ENCODE measurements at places on chromosomes 16 and 17. TPM values are rescaled to one million over a fixed set of nuclear protein-coding genes. Genes with fewer than 3 reads are reported as not detected.
A peak's percentile ranks its signal among the peaks of the same experiment; 100 is the strongest.

DNA sequence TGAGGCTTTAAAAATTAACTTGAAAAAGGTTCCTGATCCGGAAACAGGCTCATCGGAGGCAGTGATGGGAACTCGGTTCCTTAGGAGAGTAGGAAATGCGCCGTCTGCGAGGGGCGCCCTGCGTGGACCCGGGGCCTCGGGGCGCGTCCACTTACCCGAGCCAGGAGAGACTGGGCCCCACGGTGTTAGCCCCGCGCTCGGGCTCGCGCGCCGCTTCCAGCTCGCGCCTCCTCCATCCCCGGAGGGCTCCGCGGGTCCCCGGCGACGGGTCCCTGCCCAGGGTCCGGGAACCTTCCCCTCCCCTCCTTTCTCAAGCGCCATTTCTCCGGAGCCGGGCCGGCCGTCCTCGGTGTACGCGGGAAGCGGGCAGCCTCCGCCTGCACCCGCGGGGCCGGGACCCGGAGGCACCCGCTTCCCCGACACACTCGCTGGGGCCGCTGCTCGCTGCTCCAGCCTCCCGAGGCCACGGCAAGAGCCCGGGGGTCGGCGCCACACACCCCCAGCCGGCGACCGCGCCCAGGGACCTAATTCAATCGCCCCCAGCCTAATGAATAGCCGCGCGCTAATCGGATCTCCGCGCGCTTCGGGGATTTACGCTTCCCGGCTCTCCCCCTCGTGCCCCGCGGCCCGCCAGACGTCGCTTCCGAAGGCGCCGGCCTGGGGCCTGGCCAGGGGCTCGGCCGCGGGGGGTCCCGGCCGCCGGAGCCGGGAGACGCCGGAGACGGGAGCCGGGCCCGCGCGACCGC lies 2.2 kb upstream of the BAHCC1 start:
- H3K4me3 ChIP-seq: no peak overlapping the region
- DNase-seq: no peak
- H3K36me3 ChIP-seq: no peaks in the 10 kb centered on the region
- peaks cover 15% of the 10 kb centered on the region for H3K4me1 ChIP-seq
- peaks cover 83% of the 10 kb centered on the region for H3K27me3 ChIP-seq

The DHX40 gene
- total RNA-seq: 24.0 TPM

DNA sequence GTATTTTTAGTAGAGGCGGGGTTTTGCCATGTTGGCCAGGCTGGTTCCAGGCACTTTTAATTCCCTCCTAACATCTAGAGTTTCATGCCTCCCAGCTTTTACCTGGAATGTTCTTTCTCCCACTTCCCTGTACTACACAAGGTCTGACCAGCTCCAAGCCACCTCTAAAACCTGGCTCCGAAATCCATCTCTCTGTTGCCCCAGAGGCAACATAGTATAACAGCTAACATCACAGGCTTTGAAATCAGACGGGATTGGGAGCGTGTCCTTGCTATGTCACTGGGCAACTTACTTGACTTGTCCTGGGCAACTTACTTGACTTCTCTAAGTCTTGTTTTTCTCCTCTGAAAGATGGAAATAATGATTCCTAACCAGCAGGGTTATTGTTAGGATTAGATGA lies 15.1 kb downstream of the UNC45B start:
- DNase-seq: no peak
- H3K36me3 ChIP-seq: no peaks in the 10 kb centered on the region
- H3K4me3 ChIP-seq: no peak overlapping the region
- H3K27me3 ChIP-seq: no peaks in the 10 kb centered on the region

DNA sequence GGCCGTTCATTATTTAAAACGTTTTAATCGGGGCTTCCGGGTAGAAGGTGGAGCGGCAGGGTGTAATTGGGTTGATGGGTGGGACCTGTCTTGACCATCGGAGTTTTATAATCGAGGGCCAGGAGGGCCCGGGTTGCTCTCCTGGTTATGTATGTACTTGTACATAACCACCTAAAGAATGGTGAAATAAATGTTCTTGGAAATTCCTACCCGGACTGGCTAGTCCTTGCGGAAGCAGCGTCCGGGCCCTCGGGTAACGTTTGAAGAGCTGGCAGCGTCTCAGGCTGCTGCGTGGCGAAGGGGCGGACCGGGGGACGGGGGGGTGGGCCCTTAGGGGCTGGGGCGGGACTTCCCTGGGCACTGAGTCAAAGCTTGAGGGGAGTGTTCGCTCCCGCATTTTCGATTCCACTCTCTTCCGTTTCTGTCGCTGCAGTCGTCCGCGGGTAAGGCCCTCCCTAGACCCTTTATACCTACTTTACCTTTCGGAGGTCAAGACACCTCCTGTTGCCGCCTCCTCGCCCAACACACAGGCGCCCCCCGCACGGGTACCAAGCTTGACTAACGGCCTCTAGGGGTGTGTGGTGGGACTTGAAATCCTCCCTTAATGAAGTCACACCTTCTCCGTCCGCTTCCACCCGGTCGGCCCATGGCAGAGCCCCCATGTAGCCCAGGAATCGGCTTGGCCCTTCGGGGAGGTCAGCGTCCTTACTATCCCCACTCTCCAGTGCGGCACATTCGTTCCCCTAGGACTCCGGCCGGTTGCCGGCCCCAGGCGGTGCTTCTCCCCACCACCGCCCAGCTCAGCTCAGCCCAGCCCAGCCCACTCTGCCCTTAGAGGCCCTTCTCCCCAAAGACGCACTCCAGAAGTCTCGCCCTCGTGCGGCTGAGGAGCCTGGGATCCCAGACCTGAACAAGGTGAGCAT lies at the start of gene TMEM106A:
TSS of gene TMEM106A (plus strand) at position 396 of the 923 bp plus-strand sequence. CDS start 1,167 bp downstream, outside the sequence.
- H3K4me3 ChIP-seq: peak within 1 kb of the TSS; percentile 98
- peak; percentile 77 for DNase-seq
- H3K27ac ChIP-seq: peak within 1 kb of the TSS; percentile 82
- no peaks in the 10 kb centered on the region for H3K27me3 ChIP-seq
- H3K4me1 ChIP-seq: peaks cover 28% of the 10 kb centered on the region

The KRT39 gene
- not detected for total RNA-seq

DNA sequence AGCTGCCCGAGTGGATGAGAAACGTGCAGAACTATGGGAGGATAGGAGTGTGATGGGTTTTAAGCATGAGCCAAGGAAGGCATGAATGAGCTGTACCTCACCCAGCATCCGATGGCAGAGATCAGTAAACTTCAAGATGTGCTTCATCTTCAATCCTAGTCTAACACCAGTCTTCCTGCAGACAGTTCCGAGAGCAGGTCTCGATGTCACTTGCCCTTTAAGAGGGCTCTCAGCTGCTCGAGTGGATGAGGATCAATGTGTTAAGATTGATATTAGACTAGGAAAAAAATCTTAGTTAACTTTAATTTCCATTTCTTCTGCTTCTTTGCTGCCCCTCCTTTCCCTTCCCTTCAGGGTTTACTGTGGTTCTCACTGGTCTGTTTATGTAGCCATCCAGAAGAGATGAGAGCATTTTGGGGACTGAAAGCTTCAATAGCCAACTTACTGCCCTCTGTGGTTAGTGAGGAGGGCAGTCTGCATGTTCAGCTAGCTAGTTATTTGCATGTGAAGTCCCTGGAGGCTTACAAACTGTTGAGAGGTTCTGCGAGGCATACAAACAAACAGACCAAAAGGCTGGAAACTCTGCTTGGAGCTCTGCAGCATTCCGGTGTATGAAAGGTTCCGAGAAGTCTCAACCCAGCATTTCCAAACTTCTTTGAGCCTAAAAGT lies 15.3 kb downstream of the KLHL36 start:
- peaks cover 26% of the 10 kb centered on the region for H3K36me3 ChIP-seq
- H3K4me1 ChIP-seq: peaks cover 17% of the 10 kb centered on the region
- no peak overlapping the region for H3K27ac ChIP-seq
- no peak for DNase-seq
- no peak overlapping the region for H3K4me3 ChIP-seq

- peaks cover 56% of the 10 kb centered on the region for H3K4me1 ChIP-seq
- H3K36me3 ChIP-seq: peaks cover 3% of the 10 kb centered on the region
- no peak overlapping the region for H3K27ac ChIP-seq
- no peaks in the 10 kb centered on the region for H3K27me3 ChIP-seq
- H3K4me3 ChIP-seq: no peak overlapping the region
Observed at GRCh38 chr16:17379121-17379571, 91.6 kb downstream of the XYLT1 start.

The ZP2 gene
- not detected for total RNA-seq

The CCL5 gene
- 16.4 TPM for total RNA-seq
